ENCODE measurements at places on chromosomes 2 and 18. TPM values are rescaled to one million over a fixed set of nuclear protein-coding genes. Genes with fewer than 3 reads are reported as not detected.

DNA sequence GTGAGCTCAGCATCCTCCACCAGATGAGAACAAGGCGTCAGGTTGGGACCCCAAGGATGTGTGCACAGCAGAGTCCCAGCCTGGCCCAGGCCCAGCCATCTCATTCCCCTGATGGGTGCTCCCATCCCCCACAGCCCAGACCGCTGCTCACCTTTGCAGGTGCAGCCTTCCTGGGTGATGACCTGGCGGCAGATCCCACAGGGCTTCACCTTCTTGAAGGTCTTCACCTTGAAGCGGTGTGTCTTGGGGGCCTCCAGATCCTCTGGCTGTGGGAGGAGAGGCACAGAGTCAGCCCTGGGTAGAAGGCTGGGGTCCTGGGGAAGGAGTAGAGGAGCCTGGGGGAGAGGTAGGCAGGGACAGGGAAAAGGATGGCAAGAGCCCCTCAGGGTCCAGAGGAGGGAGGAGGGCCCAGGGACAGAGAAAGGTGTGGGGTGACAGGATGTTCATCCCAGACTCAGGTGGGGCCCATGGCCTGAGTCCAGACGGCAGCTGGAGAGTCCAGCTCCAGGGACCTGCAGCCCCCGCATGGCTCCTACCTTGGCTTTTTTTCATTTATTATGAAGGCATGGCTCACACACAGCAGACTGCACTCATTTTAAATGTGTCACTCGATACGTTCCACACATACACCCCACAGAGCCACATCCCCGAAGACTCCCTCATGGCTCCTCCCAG, 11.9 kb downstream of the TNS1 start:
- DNase-seq: no peak

CENPA gene
- total RNA-seq: 1.7 TPM

DNA sequence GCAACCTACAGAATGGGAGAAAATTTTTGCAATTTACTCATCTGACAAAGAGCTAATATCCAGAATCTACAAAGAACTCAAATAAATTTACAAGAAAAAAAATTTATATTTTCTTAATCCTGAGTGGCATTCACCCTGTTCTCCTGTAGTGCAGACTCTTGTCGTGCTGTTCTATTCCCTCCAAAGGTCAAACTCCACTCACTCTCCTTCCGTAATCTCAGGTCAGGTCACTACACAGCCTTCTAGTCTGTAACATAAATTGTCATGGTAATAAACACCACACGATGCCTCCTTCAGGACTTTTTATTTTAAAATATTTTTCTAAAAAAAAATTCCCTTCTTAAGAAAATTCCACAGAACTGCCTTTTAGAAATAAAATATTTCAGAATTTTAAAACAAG, 417.9 kb upstream of the GCFC2 start:
- DNase-seq: no peak

LIMS3 gene
- total RNA-seq: 2.4 TPM

MARCHF4 gene
- 0.12 TPM for total RNA-seq

DNA sequence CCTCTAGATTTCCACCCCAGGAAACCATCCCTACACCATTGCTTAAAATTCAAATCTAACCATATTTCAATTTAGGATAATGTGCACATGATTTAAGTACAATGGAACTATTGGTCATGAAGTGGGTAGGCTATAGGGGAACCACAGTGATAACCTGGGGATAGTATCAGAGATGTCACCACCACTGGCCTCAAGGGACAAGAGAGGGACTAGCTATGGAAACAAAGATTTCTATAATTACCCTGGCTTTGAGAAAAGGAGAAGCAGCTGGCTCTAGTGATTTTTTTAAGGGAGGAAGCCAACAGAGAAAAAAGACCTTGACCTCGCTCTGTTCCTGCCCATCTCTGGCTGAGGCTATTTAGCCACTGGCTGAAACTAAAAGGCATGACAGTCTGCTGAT, 132.0 kb downstream of the MEP1B start:
- no peak for DNase-seq

FBXO11 gene
- 75.0 TPM for total RNA-seq

DNA sequence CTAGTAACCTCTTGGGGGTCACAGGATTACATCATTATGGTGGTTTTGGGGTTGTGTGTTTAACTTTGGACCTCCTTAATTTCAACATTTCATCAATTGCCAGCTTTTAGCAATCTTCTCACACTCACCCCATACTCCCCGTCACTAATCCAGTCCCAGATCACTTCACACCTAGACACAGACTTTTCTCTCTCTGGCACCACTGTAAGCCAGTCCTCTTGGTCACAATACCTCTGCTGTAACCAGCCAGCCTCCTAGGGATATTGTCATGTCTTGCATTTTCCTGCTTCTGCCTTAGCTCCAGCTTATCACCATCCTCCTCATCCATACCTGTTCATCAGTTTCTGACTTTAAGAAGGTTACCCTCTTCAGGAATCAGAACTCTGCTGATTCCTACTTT, 1.6 kb upstream of the STK17B start:
- DNase-seq: no peak

CDH19 gene
- 1.2 TPM for total RNA-seq

GRCh38 chr2:44130441-44130840, 38.2 kb upstream of the PPM1B start:
- no peak for DNase-seq

- peak; percentile 57 for DNase-seq
Observed at GRCh38 chr2:74250189-74250631, 51.8 kb downstream of the MTHFD2 start.

GRCh38 chr2:170313992-170314348, 136.0 kb downstream of the MYO3B start:
- no peak for DNase-seq

DNA sequence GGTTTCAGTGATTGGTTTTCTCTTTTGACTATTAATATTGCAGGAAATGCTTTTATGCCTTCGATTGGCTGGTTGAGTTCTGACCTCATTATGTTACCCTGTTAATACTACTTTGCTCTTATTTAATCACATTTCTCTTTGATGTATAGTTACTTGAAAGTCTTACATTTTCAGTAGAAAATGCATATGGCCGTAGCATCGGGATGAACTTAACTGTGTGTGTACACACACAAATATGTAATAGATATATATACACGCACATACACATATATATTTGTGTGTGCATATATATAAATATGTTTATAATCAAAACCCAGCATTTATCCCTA, 1.6 kb downstream of the EPC2 start:
- DNase-seq: no peak

- DNase-seq: no peak
Observed at GRCh38 chr2:65870826-65871225, 438.4 kb upstream of the SPRED2 start.

DNA sequence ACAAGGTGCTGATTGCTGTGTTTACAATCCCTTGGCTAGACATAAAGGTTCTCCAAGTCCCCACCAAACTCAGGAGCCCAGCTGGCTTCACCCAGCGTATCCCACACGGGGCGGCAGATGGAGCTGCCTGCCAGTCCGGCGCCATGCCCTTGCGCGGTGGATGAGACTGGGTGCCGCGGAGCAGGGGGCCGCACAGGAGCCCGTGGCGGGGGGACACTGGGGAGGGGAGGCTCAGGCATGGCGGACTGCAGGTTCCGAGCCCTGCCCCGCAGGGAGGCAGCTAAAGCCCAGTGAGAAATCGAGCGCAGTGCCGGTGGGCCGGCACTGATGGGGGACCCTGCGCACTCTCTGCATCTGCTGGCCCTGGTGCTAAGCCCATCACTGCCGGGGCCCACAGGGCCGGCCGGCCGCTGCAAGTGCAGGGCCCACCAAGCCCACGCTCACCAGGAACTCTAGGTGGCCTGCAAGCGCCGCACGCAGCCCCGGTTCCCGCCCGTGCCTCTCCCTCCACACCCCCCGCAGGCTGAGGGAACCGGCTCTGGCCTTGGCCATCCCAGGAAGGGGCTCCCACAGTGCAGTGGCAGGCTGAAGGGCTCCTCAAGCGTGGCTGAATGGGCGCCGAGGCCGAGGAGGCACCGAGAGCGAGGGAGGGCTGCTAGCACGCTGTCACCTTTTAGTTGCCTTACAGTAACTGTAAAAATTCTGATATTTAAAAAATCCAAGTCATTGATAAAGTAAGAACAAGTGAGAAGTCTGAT, 930.0 kb upstream of the FSHR start:
- DNase-seq: peak; percentile 29

DNA sequence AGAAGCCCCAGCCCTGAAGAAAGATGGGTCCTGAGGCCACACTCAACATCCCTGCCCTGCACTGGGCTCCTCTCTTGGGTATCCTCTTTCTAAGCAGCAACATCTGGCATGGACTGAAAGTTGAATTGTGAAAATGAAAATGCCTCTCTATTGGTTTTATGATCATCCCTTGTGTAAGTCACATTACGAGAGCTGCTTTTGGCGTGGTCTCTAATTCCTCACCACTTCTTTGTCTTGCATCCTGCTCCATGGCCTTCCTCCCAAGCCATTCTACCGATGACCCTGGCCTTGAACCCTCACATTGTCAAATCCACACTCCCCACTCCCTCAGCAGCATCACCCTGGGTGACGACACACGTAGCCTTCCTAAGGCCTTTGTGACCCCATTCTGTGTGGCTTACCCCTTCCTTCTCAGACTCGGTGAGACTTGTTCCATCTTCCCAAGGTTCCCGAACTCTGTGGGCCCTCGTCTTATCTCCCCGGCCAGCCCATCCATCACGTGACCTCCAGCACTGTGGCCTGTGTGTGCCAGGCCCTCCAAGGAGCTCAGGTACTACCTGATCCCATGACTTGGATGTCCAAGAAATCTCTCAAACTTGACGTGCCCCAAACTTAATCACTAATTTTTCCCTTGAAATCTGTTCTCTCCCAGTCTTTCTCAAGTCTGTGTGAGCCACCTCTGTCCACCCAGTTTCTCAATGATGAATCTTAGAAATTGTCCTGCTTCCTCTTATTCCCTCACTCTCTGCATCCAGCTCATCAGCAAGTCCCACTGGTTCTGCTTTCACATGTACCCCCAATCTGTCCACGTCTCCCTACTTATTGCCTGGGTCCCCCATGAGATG, 194.7 kb upstream of the HS6ST1 start:
- no peak for DNase-seq

DNA sequence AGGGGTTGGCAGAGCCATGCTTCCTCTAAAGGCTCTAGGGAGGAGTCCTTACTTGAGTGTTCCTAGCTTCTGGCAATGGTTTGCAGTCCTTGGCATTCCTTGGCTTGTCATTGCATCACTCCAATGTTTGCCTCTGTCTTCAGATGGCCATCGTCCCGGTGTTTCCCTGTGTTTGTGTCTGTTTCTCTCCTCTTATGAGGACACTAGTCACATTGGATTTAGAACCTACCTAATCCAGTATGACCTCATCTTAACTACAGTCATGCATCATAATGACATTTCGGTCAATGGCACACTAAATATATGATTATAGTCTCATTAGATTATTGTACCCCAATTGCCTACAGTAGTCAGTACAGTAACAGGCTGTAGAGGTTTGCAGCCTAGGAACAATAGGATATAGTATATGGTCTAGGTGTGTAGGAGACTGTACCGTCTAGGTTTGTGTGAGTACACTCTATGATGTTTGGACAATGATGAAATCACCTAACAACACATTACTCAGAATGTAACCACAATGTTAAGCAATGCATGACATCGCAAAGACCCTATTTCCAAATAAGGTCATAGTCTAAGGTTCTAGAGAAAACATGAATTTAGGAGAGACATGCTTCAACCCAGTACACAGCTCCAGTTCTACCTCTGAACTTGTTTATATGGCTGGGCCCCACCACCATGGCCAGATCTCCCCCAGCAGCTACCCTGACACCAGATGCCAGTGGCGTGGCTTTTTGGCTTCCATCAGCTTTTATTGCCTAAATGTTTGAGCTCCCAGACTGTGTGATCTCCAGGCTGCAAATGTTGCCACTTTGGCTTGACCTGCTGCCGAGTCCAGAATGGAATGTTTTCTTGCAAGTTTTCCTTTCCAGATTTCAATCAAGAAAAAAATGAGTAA, 22.1 kb downstream of the SRD5A2 start:
- no peak for DNase-seq

GRCh38 chr18:78517328-78517727, 462.3 kb upstream of the SALL3 start:
- no peak for DNase-seq

DNA sequence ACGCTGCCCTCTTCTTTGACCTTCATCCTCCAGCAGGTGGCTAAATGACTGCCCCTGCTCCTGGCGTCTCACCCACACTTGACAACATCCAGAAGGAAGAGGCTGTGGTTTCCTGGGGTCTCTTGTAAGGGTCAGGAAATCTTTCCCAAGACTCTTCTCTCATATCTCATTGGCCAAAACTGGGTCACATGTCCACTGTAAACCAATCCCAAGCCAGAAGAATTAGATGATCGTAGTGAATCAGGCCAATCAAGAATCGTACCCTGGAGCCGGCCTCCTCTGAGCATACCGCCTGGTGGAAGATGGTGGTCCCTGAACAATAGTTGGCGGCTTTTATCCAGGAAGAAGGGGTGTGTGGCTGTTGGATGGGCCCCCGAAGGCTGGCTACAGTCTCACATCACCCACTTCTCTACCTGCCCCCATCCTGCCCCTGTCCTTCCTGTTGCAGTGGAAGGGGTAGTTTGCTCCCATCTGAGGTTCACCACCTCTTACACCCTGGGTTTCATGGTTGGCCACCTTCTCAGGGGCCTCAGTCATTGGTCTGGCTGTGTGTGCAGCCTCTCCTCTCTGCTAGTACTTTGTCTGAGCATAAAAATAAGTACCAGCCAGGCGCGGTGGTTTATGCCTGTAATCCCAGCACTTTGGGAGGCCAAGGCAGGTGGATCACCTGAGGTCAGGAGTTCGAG, 3.8 kb downstream of the SAG start:
- DNase-seq: no peak

DNA sequence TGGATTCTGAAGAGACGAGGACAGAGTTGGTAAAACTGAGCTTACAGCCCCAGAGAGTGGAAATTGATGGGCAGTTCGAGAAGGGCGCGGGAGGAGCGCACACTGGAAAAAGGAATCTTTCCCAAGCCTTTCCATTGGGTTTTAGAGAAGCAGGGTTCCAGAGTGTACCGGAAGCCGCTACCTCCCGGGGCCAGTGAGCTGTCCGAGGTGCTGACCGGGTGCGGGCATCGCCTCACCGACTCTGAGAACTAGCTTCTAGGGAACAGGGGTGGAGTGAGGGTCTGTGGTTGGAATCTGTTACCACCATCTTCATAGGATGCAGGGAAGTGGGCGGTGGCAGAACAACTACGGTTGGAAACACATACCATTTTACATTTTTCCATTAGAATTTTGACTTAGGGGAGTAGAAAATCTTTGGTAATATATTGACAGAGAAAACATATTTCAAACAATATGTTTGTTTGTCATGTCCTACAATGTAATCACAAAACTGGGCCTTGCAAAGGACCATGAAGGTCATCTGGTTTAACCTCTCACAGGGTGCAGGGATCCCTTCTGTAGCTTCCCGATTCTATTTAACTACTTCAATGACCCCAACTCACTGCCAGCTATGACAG, 724 bp downstream of the NMS start:
- DNase-seq: no peak

GRCh38 chr2:151354807-151355206, 2.6 kb upstream of the TNFAIP6 start:
- no peak for DNase-seq

GRCh38 chr18:35334821-35335220, 9.4 kb downstream of the ZNF24 start:
- DNase-seq: no peak

POTEI gene
- 0.24 TPM for total RNA-seq

FSIP2 gene
- total RNA-seq: 0.27 TPM

RAB6C gene
- total RNA-seq: not detected

WBP1 gene
- 60.1 TPM for total RNA-seq

GRCh38 chr2:129801575-129801974, 177.9 kb upstream of the RAB6C start:
- no peak for DNase-seq

GRCh38 chr2:30230497-30231211, 680 bp upstream of the LBH start:
- DNase-seq: no peak

All from lower lobe of right lung (tissue), 2 donors.